MCF 10A (cell line): ENCODE measurements at places on chromosomes 7 and 10. TPM values are rescaled to one million over a fixed set of nuclear protein-coding genes. Genes with fewer than 3 reads are reported as not detected.

Gene GNB2
- total RNA-seq = 196 and 201 TPM in 2 replicates

Gene CCDC71L
- 11.4 and 13.0 TPM in 2 replicates for total RNA-seq

Gene PTEN
- total RNA-seq = 55.5 and 64.1 TPM in 2 replicates

Gene CLDN4
- 0.22 and 0.28 TPM in 2 replicates for total RNA-seq

Gene CACNB2
- total RNA-seq = 2.7 and 3.3 TPM in 2 replicates

Gene SLC16A9
- 0.54 and 0.84 TPM in 2 replicates for total RNA-seq

Gene IFIT5
- total RNA-seq = 11.2 and 12.8 TPM in 2 replicates
